GM23338 (cell line): ENCODE measurements at places on chromosomes 5 and 9. TPM values are rescaled to one million over a fixed set of nuclear protein-coding genes. Genes with fewer than 3 reads are reported as not detected.

DNA sequence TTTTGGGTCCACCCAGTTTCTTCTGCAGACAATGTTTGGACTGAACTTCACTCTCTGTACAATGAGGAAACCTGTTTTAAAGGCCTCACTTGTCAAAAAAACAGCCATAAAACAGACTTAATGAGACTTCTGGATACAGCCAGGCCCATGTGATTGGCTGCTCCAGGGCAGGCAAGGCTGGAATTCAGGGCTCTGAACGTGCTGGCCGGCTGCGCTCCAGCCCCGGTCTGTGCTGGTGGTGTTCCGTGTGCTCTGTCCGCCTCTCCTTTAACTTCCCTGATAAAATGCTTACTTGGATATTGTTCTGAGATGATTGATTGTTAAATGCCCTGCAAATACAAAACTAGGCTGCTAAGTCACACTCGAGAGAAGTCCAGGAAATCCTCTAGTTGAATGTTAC is 131.2 kb upstream of the KLF4 start:
- no peaks in the 10 kb centered on the region for H3K27me3 ChIP-seq
- H3K4me1 ChIP-seq = no peaks in the 10 kb centered on the region
- no peak for DNase-seq
- no peak overlapping the region for H3K4me3 ChIP-seq
- no peaks in the 10 kb centered on the region for H3K36me3 ChIP-seq

- no peak overlapping the region for H3K27ac ChIP-seq
- H3K36me3 ChIP-seq = no peaks in the 10 kb centered on the region
- H3K27me3 ChIP-seq = no peaks in the 10 kb centered on the region
- no peak for DNase-seq
- no peak overlapping the region for H3K4me3 ChIP-seq
Observed at GRCh38 chr5:169071-169727, 22.1 kb upstream of the LRRC14B start.

- H3K27me3 ChIP-seq = no peaks in the 10 kb centered on the region
- H3K27ac ChIP-seq = no peak overlapping the region
- no peak overlapping the region; the same call in 1 of the 2 replicates for H3K4me3 ChIP-seq
- DNase-seq = no peak
- H3K36me3 ChIP-seq = peaks cover 7% of the 10 kb centered on the region; the same call in 1 of the 2 replicates
Observed at GRCh38 chr9:102113191-102113590, 374.7 kb upstream of the GRIN3A start.

DNA sequence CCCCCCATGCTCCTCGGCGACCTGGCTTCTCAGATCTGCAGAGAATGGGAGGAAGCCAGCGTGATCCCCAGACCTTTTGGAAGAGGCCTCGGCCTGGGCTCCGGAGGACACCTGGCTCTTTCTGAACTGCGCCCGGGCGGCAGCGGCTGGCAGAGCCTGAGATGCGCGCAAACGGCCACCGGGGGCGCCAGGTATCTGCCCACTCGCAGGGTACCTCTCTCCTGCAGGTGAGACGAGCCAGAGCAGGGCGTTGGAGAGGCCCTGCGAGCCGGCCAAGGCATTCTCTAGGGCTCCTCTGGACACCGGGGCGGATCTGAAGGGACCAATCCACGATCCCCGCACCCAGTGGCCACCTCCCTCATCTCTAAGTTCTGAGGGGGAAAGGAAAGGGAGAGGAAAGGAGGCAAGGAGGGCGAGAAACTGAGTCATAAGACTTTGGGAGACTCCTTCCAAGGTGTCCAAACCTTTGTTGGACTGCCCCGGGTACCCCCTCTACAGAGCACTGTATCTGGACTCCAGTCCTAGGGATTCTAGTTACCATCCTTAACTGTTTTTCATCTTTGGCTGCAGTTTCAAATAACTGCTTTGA is 55.0 kb upstream of the SLC46A2 start:
- no peaks in the 10 kb centered on the region for H3K36me3 ChIP-seq
- no peak overlapping the region for H3K4me3 ChIP-seq
- no peaks in the 10 kb centered on the region for H3K4me1 ChIP-seq
- peak; percentile 87 for DNase-seq

GRCh38 chr5:174337276-174338184 is 292.0 kb downstream of the NSG2 start:
- H3K36me3 ChIP-seq = no peaks in the 10 kb centered on the region
- no peak overlapping the region for H3K27ac ChIP-seq
- H3K27me3 ChIP-seq = no peaks in the 10 kb centered on the region
- no peak for DNase-seq
- 0 out of 2 replicates have a peak, but pooled peaks cover 2% of the 10 kb centered on the region for H3K4me1 ChIP-seq

DNA sequence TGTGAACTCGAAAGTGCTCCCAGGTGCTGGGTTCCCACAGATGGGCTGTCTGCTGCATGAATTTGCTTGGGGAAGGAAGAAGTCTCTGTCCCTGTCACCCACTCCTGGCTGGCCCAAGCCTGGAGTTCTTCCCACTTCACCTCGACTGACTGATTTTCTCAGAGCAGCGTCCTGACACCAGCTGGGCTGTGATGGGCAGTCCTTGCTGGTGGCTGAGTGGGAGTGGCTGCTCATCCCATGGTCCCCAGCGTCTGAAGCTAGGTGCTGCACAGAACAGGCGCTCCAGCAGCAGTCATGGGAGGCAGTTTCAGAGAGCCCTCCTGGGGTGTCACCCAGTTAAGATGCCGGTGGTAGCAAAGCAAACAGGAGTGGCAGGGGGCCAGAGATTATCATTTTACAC is 10.1 kb upstream of the NEURL1B start:
- no peak overlapping the region for H3K4me3 ChIP-seq
- DNase-seq = no peak
- H3K27ac ChIP-seq = no peak overlapping the region
- peaks cover 41% of the 10 kb centered on the region for H3K4me1 ChIP-seq
- H3K36me3 ChIP-seq = no peaks in the 10 kb centered on the region

DNA sequence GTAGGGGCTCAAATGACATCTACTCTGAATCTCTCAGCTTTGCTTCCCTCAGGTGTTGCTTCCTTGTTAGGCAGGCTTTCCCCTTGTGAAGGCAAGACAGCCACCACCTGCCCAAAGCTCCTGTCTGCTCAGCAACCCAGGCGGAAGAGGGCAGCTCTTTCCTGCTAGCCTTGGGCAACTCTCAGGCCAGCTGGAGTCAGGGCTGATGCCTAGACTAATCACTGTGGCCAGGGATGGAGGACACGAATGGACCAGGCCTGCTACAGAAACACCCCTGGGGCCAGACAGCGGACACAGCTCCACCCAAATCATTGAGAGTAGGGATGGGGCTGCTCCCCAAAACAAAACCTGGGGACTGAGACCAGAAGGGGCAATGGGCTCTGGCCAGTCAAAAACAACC is 138.0 kb downstream of the MTX3 start:
- DNase-seq = no peak
- no peaks in the 10 kb centered on the region for H3K27me3 ChIP-seq
- no peaks in the 10 kb centered on the region for H3K4me1 ChIP-seq
- no peak overlapping the region for H3K4me3 ChIP-seq

DNA sequence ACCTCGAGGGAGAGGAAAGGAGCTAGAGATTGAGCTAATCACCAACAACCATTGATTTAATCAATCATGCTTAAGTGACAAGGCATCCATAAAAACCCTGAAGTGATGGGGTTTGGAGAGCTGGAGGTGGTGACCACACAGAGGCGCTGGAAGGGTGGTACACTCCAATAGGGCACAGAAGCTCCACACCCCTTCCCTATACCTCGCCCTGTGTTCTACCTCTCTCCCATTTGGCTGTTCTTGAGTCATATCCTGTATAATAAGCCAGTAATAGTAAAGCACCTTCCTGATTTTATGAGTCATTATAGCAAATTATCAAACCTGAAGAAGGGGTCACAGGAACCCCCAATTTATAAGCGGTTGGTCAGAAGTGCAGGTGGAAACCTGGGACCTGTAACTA is 18.3 kb downstream of the ACTL7B start:
- no peaks in the 10 kb centered on the region for H3K36me3 ChIP-seq
- no peak for DNase-seq
- no peak overlapping the region for H3K4me3 ChIP-seq
- no peaks in the 10 kb centered on the region; the same call in 1 of the 2 replicates for H3K4me1 ChIP-seq

DNA sequence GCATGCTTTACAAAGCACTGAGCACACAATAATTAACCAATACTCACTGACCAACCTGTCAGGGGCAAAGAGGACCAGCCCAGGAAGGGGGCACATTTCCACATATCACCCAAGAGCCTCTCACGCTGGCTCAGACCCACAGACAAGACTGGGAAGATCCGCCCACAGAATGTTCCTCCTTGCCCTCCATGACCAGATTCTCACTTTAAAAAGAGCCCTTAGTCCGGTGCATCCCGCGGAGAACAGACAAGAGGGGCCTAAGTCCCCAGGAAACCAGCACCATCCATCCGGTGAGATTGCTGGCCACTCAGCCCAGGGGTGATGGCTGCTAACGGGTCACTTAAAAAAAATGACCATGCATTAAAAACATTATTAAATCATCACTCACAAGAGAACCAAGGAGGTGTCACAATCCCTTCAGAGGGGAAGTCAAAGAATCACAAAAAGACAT is 32.9 kb downstream of the SEMA4D start:
- no peaks in the 10 kb centered on the region for H3K36me3 ChIP-seq
- H3K27ac ChIP-seq = no peak overlapping the region
- peaks cover 75% of the 10 kb centered on the region for H3K4me1 ChIP-seq
- DNase-seq = no peak
- H3K27me3 ChIP-seq = no peaks in the 10 kb centered on the region
- no peak overlapping the region for H3K4me3 ChIP-seq

DNA sequence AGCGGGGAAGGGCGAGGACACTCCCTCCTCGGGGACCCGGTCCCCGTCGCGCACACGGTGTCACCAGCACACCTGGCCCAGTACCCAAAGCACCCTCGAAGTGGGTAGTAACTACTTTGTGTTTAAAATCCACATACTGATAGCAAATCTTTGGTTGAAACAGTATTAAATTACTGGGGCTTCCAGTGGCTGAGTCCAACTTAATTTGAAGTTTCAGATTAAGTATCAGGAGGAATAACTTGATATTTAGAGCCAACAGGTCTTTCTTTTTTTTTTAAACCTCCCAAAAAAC is 615 bp downstream of the ATG10 start:
- H3K4me3 ChIP-seq = peak overlapping the region; percentile 59
- H3K27me3 ChIP-seq = no peaks in the 10 kb centered on the region
- no peaks in the 10 kb centered on the region for H3K36me3 ChIP-seq
- DNase-seq = no peak
- peaks cover 12% of the 10 kb centered on the region for H3K4me1 ChIP-seq

GRCh38 chr5:173917788-173918786 is 29.9 kb downstream of the CPEB4 start:
- no peaks in the 10 kb centered on the region for H3K27me3 ChIP-seq
- H3K36me3 ChIP-seq = no peaks in the 10 kb centered on the region
- DNase-seq = peak; percentile 88
- peak overlapping the region; percentile 52 for H3K4me3 ChIP-seq
- peak overlapping the region; percentile 55 for H3K27ac ChIP-seq
- H3K4me1 ChIP-seq = peaks cover 55% of the 10 kb centered on the region

- no peak overlapping the region for H3K4me3 ChIP-seq
- no peak for DNase-seq
- H3K27ac ChIP-seq = no peak overlapping the region
- peaks cover 3% of the 10 kb centered on the region; the same call in 1 of the 2 replicates for H3K27me3 ChIP-seq
- no peaks in the 10 kb centered on the region for H3K36me3 ChIP-seq
- H3K4me1 ChIP-seq = peaks cover 5% of the 10 kb centered on the region; the same call in 1 of the 2 replicates
Observed at GRCh38 chr9:19924080-19924479, 135.2 kb upstream of the SLC24A2 start.

DNA sequence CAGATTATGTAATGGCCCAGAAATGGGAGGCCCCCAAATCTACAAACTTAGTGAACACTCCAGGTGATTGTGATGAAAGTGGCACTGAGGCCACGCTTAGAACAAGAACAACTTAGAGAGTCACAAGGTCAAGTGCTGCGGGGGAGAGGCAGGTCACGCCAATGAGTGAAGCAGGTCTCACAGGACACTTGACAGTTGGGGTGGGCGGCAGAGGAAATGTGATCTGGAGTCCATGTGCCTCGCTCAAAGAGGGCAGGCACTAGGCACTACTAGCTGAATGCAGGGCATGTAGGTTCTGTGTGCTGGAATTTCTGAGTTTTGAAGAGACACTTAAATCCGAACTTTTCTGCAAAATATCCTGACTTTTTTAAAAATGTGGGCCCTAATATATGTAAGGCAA is 193.2 kb upstream of the RORB start:
- no peaks in the 10 kb centered on the region for H3K27me3 ChIP-seq
- peaks cover 4% of the 10 kb centered on the region for H3K4me1 ChIP-seq
- no peak overlapping the region for H3K4me3 ChIP-seq

DNA sequence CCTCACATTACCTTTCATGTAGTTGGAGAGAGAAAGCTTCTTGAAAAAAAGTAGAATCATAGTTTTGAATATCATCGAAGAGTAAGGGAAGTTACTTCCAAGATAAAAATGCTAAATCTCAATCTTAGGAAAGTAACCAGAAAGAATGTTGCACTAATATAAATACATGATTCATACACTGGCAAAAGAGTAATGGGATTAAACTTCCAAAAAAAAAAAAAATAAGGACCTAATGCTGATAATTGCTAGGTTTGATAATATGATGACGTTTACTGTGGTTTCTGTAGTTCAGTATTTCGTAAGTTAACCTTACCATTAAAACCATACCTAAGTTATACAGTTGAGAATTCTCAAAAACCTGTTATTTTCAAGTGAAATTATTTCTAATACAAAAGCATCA is 573.8 kb upstream of the CDH9 start:
- H3K36me3 ChIP-seq = no peaks in the 10 kb centered on the region
- H3K27ac ChIP-seq = no peak overlapping the region
- no peaks in the 10 kb centered on the region for H3K27me3 ChIP-seq
- DNase-seq = no peak

GRCh38 chr9:8621416-8621815 is 821.8 kb upstream of the DMAC1 start:
- H3K27me3 ChIP-seq = no peaks in the 10 kb centered on the region
- H3K4me3 ChIP-seq = no peak overlapping the region
- peaks cover 18% of the 10 kb centered on the region for H3K4me1 ChIP-seq
- no peaks in the 10 kb centered on the region for H3K36me3 ChIP-seq
- DNase-seq = no peak
- no peak overlapping the region for H3K27ac ChIP-seq

DNA sequence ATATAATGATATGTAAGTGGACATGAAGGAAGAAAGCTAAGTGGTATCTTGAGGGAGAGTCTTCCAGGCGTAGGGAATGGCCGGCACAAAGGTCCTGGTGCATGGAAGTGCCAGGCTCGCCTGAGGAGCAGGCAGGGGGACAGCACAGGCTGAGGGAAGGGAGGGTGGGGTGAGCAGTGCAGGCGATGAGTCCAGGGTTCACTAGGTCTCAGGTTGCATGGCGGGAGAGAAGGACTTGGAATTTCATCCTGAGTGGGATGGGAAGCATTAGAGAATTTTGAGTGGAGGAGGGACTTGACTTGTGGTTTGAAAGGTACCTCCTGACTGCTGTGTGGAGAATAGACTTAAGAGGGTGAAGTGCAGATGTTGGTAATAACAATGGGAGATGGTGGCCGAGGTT is 268.9 kb downstream of the ARHGEF28 start:
- no peak overlapping the region for H3K27ac ChIP-seq
- no peaks in the 10 kb centered on the region for H3K36me3 ChIP-seq
- no peaks in the 10 kb centered on the region for H3K4me1 ChIP-seq
- no peaks in the 10 kb centered on the region for H3K27me3 ChIP-seq
- no peak overlapping the region for H3K4me3 ChIP-seq

- no peak overlapping the region for H3K4me3 ChIP-seq
- no peaks in the 10 kb centered on the region for H3K27me3 ChIP-seq
- H3K4me1 ChIP-seq = no peaks in the 10 kb centered on the region
- no peaks in the 10 kb centered on the region for H3K36me3 ChIP-seq
- no peak overlapping the region for H3K27ac ChIP-seq
Observed at GRCh38 chr9:115262952-115263351, 145.0 kb upstream of the TNC start.

The PCDHGB1 gene
- 8.9 and 9.1 TPM in 2 replicates for total RNA-seq

The FOXD4L3 gene
- total RNA-seq = not detected in 2 replicates

The CDH18 gene
- 0.66 and 1.3 TPM in 2 replicates for total RNA-seq

The MROH2B gene
- not detected in 2 replicates for total RNA-seq

The TAS2R1 gene
- total RNA-seq = 0.31 TPM in 1 of 2 replicates, not detected in the other

The PCSK5 gene
- 30.8 and 34.8 TPM in 2 replicates for total RNA-seq
